ENCODE measurements at places on chromosomes 2 and 18.

DNA sequence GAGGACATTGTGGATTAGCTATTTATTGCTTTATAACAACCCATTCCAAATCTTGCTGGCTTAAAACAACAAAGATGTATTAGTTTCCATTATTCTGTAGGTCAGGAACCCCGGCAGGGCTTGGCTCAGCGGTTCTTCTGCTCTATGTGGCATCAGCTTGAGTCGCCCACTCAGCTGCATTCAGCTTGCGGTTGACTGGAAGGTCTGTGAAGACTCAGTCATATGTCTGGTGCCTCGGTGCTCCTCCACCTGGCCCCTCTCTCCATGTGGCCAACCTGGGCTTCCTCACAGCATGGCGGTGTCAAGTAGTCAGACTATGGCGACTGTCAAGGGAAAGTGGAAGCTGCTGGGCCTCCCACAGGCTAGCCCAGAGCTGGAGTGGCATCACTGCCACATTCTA is 48.6 kb downstream of the EMILIN2 start:
- DNase-seq: no peak

DNA sequence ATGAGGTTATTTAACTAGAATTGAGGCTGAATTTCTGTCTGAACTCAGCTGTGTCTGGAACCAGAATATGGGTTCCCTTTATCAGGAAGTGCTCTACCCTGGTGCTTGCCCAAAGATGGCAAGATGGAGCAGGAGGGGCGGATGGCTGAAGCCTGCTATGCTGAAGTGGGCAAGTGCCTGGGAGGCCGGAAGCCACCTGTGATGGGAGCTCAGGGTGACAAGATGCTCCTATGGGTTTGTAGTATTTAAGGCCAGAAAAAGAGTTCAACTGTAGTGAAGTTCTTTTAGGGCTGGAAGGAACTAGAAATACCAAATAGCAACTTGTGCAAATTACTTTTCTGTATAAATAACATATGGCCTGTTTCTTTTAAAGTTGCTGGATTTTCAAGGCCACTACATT is 808.9 kb upstream of the RAB6C start:
- no peak for DNase-seq

GRCh38 chr2:240851078-240851991 is 17.3 kb upstream of the AGXT start:
- peak; percentile 32 for DNase-seq

- no peak for DNase-seq
These were observed 81.1 kb upstream of the CD302 start for GRCh38 chr2:159879051-159879604.

DNA sequence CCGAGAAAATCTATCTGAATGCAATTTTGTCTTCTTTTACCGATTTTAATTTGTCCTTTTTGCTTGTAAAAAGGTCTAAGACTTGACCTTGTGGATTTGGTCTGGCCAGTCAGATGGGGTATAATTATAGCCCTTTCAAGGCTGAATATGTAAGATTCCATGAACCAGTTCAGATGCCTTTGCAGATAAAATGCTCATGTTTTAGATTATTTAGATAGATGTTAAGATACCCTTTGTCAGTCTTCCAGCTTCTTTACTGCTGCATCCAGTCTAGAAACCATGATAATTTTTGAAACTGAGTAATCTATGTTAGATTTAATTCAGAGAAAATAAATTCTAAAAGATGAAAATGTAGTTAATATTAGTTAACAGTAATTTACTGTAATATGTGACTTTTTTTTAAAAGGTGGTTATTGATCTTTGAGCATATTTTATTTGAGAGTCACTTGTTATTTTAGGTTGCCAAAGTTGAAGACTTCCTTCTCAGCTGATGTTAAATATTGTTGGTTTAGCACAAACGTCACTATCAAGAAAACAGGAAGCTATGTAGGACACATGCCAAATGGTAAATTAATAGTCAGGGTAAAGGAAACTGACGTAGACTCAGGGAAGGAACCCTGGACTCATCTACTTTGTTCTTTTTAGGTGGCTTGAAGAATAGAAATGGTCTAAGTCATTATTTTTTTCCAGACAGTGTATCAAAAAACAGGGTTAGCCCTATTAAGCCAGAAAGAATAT is 29.8 kb downstream of the BABAM2 start:
- DNase-seq: no peak

- no peak for DNase-seq
These were observed 15.2 kb upstream of the CETN1 start for GRCh38 chr18:564708-565561.
